ENCODE measurements at places on chromosomes 2 and 18.

GRCh38 chr18:56083097-56083521 lies 495.1 kb upstream of the TCF4 start:
- no peak for DNase-seq

DNA sequence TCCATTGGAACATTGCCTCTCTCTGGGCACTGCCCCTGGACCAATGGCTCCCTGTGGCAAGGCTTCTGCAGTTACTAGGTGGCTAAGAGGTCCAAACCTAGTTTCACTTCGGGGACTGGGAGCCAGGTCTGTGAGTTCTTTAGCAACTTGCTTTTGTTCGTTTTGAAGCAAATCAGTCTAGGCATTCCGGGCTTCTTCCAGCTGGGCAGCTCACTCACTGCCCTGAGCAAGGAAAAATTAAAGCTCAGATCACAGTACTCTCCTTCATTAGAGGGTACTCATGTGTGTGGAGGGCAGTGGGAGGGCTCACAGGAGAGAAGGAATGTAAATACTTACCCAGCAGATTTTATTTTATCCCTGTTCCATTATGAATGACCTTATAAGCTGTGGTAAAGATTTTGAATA lies 80.3 kb downstream of the SPP2 start:
- DNase-seq: no peak

- no peak for DNase-seq
Measured at GRCh38 chr2:153432381-153432780, 46.2 kb downstream of the RPRM start.

- DNase-seq: no peak
Measured at GRCh38 chr18:80023173-80023572, 11.1 kb upstream of the RBFA start.

DNA sequence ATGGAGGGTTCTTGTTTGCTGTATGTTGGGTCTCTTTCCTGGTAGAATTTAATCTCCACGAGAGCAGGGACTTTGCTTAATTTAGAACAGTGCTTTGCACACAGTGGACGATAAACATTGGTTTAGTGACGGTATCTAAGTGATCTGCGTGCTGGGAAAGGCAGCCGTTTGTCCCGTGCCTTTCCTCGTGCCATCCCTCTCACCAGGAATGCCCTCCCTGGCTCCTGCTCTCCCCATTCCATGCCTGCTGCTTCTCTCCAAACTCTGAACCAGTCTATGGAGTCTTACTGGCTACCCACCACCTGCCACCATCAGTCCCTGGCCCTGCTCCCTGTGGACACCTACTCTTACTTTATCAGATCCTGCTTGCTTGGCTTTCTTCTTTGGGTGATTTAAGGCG lies 27.3 kb upstream of the TNP1 start:
- DNase-seq: no peak

DNA sequence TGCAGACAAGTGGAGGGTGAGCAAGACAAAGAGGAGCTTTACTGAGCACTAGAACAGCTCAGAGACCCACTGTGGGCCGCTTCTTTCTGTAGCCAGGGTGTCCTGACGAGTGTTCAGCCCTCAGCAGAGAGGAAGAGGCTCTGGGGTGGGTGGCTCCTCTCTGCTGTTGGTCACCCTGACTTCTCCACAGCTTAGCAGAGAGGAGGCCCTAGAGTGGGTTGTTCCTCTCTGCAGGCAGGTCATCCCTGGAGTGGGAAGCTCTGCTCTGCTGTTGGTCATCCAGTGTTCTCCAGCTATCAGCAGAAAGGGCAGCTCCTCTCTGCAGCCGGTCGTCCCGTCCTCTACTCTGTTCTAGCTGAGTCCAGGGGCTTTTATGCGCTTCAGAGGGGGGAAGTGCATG lies 286.5 kb downstream of the ICOS start:
- DNase-seq: no peak

DNA sequence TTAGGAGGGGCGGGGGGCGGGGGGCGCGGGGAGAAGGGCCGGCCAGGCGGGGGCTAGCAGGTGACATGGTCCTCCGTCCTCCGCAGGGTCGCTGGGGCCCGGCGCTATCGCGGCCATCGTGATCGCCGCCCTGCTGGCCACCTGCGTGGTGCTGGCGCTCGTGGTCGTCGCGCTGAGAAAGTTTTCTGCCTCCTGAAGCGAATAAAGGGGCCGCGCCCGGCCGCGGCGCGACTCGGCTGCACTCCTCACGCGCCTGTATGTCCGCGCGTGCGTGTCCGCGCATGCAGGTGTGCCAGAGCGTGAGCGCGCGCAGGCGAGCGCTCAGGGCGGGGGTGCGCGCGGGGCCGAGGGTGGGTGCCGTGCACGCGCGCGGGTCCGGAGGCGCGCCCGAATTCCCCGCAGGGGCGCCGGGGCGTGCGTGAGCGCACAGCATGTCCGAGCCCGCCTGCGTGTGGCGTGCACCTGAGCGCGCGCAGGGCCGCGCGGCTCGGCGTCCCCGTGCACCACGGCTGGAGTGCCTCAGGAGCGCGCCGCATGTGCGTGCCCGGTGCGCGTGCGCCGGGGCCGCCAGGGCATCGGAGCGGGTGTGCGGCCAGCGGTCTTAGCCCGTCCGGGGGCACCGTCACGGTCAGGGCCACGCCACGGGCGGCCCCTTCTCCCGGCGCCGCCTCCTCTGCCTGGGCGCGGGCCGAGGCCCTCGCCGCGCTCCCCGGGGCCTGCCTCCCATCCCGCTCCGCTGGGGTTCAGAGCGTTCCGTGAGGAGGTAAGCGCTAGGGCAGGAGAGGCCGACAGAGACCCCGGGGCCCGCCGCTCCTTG lies 6.3 kb downstream of the SNORC start:
- peak; percentile 71 for DNase-seq

- peak; percentile 44 for DNase-seq
Measured at GRCh38 chr2:63692002-63692606, 103.3 kb downstream of the MDH1 start.

GRCh38 chr2:54578648-54579045 lies 122.5 kb downstream of the SPTBN1 start:
- DNase-seq: no peak

GRCh38 chr2:134988994-134989605 lies 58.1 kb downstream of the MAP3K19 start:
- no peak for DNase-seq

- peak; percentile 25 for DNase-seq
Measured at GRCh38 chr2:175414882-175415487, 233.5 kb upstream of the ATP5MC3 start.

DNA sequence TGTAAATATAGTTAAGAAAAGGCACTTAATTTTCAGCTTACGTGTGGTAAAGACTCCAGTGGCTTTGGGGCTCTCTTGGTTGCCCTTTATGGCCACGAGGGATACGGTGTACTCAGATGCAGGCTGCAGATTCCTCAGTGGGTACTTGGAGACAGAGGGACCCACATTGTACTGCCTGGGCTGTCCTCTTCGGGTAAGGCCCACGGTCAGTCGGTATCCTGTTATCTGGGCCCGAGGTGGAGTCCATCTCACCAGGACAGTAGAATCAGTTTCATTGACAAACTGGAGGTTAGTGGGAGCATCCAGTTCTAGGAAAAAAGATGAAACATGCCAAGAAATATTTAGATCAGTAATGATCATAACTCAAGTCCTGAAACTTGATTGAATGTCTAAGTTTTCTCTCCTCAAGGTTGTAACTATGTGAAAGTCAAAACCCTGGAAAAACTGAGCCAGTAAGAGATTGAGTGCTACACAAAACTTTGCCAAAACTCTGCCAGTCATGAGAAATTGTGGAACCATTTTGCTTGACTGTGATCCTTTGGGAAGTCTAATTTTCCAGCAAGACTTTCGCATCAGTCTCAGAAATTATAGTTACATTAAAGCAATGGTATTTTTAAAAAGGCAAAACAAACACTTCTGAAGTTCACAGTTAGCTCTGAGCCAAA lies 31.4 kb downstream of the FN1 start:
- DNase-seq: no peak

DNA sequence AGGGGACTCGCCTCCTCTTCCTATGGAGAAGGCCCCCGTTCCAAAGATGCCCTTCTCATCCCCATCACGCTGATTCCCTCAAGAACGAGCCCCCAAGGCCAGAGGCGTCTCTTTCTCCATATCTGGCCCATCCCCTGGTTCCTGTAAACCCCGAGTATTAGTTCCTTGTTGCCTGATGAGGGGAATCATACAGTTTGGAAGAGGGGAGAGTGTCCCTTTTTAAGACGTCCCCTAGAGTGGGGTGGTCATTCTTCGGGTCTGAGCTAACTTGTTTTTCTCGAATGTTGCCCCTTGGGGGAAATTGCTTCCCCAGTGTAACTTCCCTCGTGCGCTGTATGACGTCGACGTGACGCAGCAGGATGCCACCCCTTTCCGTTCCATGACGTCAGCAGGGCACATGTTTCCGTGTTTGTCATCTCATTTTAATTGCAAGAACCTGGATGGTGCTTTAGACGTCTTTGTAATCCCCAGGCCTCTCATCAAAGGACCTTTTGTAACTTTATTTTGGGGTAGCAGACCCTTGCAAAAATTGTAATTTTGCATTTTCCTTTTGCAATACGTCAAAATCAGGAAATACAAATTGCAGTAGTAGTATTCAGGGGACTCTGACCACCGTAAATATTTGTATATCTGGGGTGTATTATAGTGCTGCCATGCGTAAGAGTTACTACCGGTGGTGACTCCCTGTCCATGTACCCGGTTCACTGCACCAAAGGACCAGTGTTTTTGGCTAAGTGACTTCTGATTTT lies 569 bp downstream of the BABAM2 start:
- DNase-seq: peak; percentile 57

GRCh38 chr2:227207573-227207972 lies 43.1 kb downstream of the COL4A3 start:
- DNase-seq: no peak

DNA sequence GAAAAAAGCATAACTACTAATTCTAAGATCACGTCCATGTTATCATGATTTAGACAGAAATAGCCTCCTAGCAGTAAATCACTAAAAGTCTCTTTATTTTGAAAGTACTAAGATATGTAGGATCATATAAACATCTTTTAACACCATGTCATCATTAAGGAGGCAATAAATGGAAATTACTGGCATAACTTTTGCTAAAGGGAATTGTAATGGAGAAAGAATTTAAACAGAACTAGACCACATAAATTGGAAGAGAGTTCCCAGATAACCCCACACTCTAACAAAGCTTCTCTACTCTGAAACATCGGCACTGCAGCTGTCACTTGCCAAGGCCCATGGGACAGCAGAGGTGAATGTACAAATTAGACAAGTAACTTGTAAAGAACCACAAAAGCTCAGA lies 29.5 kb downstream of the STK39 start:
- no peak for DNase-seq

DNA sequence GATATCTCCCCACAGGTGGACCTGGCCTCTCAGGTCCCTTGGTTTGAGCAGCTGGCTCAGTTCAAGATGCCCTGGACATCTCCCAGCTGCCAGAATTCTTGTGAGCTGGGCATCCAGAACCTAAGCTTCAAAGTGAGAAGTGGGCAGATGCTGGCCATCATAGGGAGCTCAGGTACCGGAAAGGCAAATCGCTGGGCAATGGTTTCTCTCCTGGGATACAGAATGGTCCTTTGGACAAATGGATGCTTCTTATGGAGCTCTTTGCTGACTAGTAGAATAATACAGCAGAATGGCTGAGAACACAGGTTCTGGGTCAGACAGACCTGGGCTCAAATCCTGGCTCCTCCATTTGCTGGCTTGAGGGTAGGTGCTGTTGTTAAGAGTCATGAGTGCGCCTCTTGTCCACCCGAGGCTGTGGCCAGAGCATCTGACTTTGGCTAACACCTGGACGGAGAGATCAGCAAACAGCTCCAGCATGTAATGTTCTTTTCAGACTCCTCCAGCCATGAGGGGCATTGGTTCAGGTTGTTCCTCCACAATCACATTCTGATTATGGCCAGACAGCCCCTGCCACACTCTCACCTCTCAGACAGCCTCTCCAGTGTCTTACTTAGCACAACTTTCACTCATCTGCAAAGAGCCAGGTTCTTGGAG lies 7.5 kb downstream of the ABCG8 start:
- DNase-seq: no peak

DNA sequence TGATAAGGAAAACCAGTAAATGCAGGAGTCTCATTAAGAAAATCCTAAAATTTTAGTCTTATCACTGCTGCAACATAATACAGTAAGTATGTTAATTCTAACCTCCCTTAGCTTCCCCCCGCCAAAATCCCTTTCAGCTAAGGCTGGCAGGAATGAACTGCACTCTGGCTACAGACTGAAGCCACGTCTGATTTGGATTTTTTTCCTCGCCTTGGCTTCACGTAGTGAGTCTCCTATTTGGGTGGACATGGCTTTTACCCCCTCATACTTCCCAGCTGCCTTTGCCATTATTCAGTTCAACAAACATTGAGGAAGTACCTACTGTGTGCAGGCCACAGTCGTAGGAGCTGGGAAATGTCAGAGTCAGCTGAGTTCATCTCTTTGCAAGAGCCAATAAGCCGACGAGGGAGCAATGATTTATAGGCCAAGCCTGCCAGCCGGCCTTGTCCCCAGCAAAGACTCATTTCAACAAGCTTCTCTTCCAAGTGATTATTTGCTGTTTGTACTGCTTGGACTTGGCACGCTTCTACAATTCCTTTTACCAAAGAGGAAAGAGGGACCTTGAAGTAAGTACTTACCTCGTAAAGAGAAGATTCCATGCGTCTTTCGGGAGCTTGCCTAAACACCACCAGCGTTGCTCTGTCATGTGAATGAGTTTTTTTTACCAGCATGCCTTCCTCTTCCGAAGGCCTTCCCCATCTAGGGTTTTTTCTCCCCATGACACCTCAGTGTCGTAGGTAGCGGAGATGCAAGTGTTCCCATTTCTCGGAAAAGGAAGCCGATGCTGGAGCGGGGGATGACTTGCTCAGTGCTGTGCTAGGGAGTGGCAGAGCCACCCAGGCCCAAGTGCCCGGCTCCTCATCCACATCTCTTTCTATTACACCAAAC lies 138.6 kb downstream of the KLHL29 start:
- DNase-seq: no peak

- no peak for DNase-seq
Measured at GRCh38 chr2:42812899-42813479, 20.6 kb upstream of the HAAO start.

- no peak for DNase-seq
Measured at GRCh38 chr18:53442415-53442783, 782.1 kb downstream of the MBD2 start.

GRCh38 chr2:148501545-148501944 lies 143.0 kb upstream of the EPC2 start:
- DNase-seq: no peak

DNA sequence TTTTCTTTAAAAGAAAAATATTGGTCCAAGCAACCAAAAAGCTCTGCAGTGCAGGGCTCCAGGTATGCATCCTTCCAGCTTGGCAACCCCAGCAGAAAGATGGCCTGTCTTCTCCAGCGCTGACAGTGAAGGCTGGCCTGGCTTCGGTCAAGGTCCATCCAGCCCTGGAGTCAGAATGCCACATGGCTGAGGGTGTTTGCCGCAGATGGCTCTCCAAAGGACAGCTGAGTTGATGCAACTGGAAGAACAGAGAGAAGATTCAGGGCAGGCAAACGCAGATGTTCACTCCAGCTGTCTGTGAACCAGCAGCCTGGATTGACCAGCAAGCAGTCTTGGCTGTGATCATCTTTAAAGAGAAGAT lies 51.4 kb downstream of the MARCO start:
- no peak for DNase-seq

Data from HAP-1 (cell line).